ENCODE measurements at places on chromosomes 1 and 21. TPM values are rescaled to one million over a fixed set of nuclear protein-coding genes. Genes with fewer than 3 reads are reported as not detected.

The KLF18 gene
- total RNA-seq, result not detected

- DNase-seq, result no peak
Measured at GRCh38 chr1:234927312-234927970, 201.2 kb downstream of the TOMM20 start.

DNA sequence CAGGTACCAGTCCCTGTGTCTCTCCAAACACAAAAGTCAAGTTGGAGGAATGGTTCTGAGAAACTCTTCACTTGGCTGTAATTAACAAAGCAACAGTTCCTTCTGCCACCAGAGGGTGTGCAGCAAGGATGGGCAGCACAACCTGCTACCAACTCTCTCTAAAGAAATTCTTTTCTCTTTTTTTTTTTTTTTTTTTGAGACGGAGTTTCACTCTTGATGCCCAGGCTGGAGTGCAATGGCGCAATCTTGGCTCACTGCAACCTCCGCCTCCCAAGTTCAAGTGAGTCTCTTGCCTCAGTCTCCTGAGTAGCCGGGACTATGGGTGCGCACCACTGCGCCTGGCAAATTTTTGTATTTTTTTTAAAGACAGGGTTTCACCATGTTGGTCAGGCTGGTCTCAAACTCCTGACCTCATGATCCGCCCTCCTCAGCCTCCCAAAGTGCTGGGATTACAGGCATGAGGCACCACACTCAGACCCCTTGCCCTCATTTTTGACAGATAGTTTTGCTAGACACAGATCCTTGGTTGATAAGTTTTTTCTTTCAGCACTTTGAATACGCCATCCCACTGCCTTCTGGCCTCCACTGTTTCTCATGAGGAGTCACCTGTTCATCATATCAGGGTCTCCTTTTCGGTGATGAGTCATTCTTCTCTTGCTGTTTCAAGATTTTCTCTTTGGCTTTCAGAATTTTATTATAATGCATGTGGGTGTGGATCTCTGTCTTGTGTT, 12.1 kb upstream of the DEGS1 start:
- DNase-seq, result peak; percentile 16

DNA sequence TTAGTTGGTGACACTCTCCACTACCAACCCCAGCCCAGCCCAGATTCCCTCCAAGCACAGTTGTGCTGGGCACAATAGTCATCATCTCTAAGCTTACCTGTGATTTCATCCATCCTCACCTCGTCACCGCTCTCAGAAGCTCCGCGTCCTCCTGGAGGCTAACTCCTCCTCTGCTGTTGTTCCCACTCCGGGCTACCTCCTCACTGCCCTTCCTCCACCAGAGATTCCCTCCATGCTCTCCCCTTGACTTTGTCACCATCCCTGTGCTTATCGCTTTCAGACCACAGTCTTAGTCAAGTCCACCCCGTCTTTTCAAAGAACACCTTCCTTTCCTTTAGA, 47.0 kb upstream of the KIF26B start:
- no peak for DNase-seq

The CAMK2N1 gene
- 2.2 TPM for total RNA-seq

- no peak for DNase-seq
Measured at GRCh38 chr1:165661703-165662102, 30.7 kb downstream of the MGST3 start.

DNA sequence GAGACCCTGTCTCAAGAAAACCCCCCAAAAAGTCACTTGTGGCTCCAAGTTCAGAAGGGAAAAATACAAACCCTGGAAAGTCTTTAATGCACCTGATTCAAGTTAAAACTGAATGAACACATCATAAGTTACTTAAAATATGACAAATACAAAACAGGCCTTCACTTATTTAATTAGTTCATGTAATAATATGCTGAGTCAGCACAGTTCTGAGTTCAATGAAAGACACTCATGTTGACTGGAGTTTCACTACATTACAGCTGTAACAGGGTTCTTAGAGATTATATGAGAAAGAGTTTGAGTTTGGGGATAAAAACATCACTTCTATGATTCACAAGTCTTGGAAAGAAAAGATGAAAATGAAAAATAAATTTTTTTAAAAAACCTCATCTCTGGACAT, 51.0 kb downstream of the DEGS1 start:
- no peak for DNase-seq

GRCh38 chr1:119324198-119324597, 44.4 kb upstream of the HAO2 start:
- DNase-seq, result no peak

GRCh38 chr1:82560566-82560965, 759.8 kb downstream of the ADGRL2 start:
- DNase-seq, result no peak

- no peak for DNase-seq
Measured at GRCh38 chr21:34934350-34934749, 114.8 kb downstream of the RUNX1 start.

The HSPB7 gene
- not detected for total RNA-seq

DNA sequence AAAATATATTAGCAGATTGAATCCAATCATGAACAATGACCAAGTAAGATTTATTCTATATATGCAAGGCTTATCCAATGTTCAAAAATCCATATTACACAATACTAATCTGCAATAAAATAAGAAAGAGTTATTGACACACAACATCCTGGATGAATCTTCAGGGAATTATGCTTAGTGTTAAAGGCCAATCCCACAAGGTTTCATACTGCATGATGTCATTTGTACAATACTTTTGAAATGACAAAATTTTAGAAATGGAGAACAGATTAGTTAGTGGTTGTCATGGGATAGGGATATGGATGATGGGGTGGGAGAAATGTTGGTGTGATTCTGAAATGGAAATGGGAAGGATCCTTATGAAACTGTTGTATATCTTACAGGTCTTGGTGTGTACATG, 425.7 kb downstream of the SIPA1L2 start:
- no peak for DNase-seq

GRCh38 chr1:177923441-177923840, 46.4 kb downstream of the SEC16B start:
- no peak for DNase-seq

- DNase-seq, result no peak
Measured at GRCh38 chr1:163197022-163197421, 5.7 kb downstream of the RGS5 start.

DNA sequence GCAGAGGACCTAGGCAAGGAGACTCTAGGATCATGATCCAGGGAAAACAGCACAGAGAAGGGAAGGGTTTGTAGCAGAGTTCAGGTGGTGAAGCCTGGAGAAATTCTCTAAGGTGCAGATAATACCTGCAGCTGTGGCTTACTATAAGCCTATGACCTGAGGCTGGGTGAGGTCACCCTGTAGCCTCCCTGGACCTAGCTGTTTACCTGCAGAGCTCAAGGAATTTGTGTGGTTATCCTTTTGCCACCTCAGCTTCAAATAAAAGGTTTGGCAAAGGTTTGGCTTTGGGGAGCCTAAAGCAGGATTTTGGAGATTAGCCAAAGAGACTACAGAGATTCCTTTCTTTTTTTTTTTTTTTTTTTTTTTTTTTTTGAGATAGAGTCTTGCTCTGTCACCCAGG, 79.5 kb upstream of the ZNF648 start:
- DNase-seq, result no peak

- DNase-seq, result no peak
Measured at GRCh38 chr1:172498857-172499256, 34.1 kb upstream of the SUCO start.
